Right cardiac atrium (tissue), 5 donors: ENCODE measurements at places on chromosomes 3 and 15. TPM values are rescaled to one million over a fixed set of nuclear protein-coding genes. Genes with fewer than 3 reads are reported as not detected.

DNA sequence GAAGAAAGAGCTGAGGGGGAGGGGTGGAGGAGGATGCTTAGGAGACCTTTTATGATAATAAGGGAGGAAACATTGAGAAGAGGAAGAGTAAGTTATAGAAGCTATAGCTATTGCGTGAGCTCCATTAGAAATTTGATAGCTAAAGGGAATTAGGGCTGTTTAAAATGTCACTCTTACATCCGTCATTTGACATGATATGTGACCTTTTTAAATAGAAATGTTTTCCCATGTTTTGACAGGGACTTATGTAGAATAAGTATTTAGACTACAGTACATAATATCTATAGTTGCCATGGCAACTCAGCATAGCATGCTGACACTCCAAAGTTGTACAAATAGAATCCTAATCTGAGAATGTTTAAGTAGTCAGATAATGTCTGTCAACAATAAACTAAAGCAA is 19.2 kb downstream of the RAD51 start:
- DNase-seq = no peak

The STRIT1 gene
- total RNA-seq = not detected

The CCR9 gene
- total RNA-seq = not detected

DNA sequence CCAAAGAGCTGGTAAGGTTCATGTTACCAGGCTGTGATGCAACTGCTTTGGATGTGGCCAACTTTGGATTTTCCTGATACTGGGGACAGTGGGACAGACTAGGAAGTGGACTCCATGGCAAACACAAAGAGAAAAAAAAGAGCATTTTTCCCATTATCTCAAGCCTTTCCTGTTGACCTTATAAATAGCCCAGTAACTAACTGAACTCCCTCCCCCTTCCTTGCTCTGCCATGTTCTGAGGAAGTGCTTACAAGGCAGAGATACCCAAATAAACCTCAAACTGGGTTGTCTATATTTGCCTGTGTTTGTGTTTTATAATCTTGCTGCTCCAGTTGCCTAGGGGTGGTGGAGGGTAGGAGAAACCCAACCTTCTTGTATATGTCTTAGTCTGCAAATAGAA is 27.3 kb upstream of the SLC9A9 start:
- no peak for DNase-seq

DNA sequence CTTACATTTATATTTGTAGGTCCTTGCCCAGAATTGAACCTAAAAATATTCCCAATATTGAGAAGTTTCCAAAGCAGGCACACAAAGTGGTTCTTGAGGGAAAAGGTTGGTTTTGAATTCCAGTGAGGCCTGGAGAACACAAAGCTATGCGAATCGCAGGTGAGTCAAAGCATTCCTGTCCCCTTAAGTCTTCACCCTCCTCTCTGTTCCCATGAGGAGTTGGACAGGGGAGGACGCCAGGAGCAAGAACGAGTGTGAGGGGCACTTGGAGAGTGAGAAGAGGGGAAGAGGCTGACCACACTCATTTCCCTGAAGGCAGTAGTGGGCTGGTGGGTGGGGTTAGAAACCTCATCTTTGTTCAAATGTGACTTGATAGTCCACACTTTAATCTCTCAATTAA is 185.8 kb upstream of the EOMES start:
- DNase-seq = no peak

- DNase-seq = no peak
Measured at GRCh38 chr3:44966795-44967278, 9.1 kb downstream of the ZDHHC3 start.
